ENCODE measurements at places on chromosomes 6 and 20.

DNA sequence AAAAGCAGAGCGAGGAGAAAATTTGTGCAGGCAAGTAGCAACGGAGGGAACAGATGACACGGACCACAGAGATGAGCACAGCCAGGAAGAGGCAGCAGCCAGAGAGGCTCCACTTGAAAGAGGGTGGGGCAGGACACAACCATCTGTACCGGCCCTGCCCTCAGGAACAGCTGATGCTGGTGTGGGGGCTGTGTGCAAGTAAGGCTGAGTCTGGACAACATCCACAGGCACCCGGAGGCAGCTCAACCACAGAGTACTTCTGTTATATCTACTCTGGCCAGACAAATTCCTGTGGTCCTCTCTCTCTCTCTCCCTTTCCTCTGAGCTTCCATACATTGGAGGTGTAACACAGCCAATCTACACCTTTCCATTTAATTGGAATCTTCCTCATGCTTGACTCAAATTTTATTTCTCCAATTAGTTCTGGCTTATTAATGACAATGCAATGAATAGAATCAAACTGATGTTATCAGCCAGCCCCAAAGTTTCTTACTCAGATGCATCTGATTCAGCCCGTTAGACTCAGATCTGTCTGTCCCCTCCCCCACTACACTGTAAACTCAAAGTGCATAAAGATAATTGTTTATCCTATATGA lies 24.9 kb downstream of the KIF13A start:
- DNase-seq: no peak

DNA sequence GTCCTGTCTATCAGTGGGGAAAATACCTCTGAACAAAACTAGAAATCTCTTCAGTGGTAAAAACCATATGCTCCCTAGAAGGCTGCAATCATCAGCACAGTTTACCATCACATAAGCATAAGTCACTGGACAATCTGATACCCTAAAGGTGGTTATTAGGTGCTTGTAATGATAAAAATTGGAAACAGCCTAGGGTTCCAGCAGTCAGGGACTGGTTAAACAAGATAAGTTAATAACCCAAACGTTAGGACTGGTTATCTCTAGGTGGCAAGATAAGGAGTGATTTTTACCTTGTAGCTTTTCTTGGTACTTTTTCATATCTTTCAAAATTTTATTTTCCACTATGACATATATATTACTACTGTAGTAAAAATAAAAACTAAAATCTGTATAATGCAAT lies 11.0 kb downstream of the ECI2 start:
- DNase-seq: no peak

DNA sequence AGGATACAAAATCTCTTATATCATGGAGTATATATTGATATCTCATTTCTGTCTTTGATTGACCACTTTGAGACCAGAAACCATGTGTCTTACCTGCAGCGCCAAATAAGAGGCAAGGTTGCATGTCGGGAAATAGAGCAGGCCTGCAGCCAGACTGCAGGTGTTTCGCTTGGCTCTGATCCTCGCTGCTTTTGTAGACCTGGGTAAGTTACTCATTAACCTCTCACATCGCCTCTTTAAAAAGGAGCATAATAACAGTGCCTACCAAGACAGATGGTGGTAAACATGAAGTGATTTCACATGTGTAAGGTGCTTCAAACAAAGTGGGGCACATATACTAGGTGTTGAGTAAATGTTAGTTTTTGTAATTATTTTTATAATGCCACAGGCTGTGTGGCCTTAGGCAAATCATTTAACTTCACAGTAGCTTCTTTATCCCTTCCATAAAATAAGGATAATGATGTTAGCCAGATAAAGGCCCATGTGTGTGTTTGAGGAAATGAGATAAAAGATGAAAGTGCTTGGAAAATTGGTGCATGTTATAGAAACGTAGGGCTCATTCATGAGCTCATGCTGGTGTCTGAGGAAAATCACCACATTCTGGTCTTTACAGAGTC lies 248.8 kb upstream of the MAP3K7 start:
- DNase-seq: no peak

GRCh38 chr20:7010527-7010926 lies 243.0 kb downstream of the BMP2 start:
- DNase-seq: no peak

DNA sequence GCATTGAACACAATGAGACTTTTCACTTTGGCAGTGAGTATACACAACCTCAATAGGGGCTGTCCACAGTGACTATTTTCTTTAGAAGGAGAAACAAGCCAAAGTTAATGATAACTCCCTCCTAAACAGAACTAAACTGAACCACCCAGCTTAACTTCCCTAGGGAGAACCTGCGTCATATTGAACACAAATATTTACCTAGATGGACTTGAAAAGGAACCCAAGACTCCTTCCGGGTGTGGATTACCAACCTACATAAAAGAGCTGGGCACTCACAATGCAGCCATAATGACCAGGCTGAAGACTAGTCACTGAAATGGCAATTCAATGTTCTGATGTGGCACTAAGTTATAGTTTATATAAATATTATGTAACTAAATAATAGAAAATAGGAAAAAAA lies 160.6 kb downstream of the IBTK start:
- no peak for DNase-seq

DNA sequence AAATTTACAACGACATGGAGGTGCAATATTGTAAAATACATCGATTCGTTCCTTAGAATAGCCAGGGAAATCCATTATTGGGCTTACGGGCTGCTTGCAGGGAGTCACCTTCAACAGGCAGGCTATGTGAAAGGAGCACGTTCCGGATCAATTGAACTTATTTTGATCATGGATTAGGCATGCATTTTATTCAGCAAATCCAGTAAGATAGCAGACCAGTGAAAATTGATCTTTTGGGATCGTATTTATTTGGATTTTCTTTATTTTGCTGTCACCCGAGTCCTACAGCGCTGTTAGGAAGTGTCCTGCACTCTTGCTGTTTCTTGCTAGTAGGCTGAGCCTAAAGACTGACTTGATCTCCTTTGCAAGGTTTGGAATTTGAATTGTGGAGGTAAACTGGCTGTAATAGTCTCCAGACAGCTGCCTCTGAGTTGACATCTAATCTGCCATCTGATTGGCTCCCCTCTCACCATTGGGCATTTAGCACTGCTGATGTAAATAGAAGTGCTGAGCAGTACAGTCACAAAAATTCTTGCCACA lies 3.0 kb downstream of the ARID1B start:
- DNase-seq: no peak

DNA sequence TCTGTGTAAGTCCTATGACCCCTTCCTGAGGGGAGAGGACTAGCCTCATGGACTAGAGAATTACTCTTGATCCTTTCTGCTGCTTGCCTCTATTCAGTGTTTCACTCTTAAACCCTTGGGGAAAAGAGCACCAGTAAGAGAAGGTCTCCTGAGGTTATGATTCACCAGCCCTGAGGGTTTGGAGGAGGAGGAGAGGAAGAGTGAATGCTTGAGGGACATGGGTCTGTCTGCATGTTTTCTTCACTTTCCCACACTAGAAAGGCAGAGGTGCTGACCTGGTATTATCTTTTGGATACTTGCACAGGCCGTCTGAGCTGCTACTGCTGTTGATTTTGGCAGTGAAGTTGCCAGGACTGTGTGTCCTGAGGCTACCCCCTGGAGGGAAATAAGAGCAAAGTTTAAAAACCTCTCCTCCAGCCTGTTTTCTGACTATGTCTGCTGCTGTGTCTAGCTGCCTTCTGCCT lies 78.3 kb downstream of the CD109 start:
- no peak for DNase-seq

- no peak for DNase-seq
These were observed 257.3 kb downstream of the ATXN1 start for GRCh38 chr6:16503970-16504415.

- no peak for DNase-seq
These were observed at the start of gene TMEM239 for GRCh38 chr20:2816030-2816582. Gene TMEM239, plus strand, starts transcription at chr20:2816364. Its CDS starts 191 bp downstream, at chr20:2816555.

DNA sequence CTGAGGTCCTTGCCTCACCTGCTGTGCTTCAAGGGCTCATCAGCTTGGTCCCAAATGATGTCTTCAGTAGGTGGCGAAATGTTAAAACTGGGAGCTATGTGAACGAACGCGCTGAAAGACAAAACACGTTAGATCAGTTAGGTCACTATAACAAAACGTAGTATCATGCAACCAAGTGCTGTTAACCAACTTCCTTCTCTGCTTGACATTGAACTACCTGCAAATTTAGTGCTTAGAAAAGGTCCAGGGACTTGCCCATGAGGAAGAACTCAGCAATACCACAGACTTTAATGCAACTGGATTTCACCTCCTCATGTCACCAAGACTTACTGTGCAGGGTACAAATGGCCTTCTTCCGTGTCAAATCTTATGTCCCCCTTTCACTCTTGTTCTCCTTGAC lies 24.8 kb downstream of the BACH2 start:
- DNase-seq: no peak

GRCh38 chr6:128657181-128657580 lies 136.8 kb upstream of the PTPRK start:
- no peak for DNase-seq

DNA sequence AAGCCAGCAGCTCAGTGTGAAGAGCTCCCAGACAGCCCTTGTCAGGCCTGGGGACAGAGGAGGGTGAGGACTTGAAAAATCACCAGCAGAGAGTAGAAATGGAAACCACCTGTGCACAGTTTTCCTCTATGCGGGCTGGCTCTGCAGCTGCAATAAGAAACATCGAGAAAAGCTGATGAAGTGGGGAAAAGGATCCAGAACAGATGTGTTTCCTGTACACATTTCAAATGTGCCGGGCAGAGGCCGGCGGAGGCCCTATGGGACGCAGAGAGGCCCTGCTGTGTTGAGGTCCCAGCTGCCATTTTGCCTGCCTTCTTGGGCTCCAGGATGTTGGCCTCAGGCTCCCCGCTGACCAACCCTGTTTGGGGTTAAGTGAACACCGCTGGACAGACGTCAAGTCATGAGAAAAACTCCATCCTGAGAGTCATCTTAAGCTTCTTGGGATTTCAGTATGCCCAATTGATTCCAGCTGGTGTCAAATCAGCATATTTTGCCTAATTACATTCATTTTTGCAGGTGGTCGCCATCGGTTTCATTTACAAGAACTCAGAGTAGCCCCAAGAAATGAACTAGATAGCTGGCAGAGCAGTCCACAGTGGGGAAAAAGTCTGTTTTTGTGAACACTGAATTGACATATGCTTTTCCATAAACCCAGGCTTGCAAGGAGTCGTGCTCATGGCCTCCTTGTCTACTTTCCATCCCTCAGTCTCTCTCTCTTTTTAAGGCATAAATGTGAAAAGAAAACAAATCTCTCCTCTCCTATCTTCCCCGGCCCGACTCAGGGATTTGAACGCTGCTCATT lies 150.4 kb upstream of the PHACTR3 start:
- DNase-seq: no peak

DNA sequence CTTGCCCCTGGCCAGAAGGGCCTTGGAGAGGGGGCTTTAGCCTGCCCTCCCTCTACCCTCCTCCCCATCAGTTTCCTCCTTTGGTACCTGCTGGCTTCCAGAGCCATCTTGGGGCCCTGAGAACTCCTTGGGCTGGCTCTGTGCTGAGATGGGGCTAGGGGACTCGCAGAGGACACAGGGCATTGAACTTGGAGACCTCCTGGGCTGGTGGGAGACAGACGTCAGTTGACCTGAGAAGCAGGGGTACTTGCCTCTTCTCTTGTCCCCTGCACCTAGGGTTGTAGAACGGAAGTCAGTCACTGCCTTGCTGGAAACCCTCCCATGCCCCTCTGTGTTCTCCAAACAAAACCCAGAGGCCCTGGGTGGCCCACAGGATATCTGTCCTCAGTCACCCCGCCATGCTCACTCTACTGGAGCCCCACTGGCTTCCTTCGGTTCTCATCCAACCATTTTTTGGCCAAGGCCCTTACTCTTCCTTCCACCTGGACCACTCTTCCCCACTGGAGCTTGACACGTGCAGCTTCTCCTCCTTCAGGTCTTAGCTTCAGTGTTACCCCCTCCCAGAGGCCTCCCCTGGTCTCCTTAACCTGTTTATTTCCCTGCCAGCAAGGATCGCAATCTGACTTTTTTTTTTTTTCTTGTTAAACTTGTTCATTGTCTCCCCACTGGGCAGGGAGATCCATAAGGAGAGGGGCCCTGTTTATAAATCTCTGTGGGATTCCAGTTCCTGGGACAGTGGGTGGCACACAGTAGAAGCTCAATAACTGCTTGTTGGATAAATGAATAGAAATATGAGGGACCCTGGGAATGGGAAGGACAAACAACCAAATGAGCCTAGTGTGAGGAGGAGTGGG lies 971 bp downstream of the RBCK1 start:
- DNase-seq: no peak

DNA sequence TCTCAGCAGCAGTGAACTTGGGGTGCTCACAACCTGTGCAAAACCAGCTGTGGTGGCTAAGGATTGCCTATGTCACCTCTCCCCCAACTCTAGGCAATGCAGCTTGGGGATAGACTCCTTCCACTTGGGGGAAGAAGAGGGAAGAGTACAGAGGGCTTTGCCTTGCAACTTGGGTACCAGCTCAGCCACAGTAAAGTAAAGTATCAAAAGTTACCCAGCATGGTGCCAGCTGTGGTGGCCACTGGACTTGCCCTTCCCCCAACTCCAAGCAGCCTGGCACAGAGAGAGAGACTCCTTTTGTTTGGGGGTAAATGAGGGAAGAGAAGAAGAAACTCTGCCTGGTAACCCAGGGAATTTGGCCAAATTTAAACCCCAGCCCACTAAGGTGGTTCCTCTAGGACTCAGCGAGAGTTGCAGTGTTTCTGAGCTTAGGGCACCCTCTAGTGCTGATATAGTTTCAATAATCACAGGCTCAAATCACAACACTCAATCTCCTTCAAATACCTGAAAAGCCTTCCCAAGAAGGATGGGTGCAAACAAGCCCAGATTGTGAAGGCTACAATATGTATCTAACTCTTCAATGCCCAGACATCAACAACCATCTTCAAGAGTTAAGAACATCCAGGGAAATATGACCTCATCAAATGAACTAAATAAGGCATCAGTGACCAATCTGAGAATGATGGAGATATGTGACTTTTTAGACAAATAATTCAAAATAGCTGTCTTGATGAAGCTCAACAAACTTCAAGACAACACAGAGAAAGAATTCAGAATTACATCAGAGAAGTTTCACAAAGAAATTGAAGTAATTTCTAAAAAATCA lies 7.6 kb upstream of the DEFB129 start:
- DNase-seq: no peak

DNA sequence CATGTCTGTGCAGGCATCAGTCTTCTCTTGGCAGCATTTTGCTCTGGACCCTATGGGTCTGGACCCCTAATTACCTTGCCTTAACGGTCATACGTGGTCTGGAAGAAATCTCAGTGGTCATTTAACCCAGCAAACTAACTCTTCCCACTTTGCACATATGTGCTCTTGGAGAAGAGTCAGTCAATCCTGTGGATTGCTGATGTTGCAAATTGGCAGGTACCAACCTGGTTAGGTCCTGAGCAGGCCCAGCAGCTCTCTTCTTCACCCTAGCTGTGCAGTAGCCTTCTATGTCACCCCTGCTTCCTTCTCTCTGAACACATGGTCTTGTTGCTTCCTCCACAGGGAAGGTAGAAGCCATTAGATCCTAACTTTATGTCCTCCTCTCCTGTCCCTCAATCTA lies 1.6 kb downstream of the CEP43 start:
- DNase-seq: no peak

DNA sequence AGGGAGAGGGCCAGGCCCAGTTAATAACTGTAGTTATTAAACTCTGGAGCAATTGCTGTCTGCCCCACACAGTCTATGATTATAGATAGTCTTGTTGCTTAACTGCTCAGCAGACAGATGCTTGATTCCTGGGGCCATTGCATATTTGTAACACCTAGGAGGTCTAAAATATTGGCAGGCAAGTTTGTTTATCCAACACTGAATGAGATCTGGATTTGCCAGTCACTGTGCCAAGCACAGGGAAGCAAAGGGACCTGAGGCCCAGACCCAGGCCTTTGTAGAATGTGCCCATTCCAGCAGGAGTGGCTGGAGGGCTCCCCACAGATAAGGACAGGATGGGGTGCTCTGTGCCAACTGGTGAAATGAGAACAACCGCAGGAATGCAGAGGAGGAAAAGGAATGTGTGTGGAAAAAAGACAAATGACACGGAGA lies 17.6 kb upstream of the ENTPD6 start:
- no peak for DNase-seq

Data from nucleus accumbens (tissue), 56 donors.